ENCODE measurements at places on chromosomes 3 and 15.
A peak's percentile ranks its signal among the peaks of the same experiment; 100 is the strongest.

DNA sequence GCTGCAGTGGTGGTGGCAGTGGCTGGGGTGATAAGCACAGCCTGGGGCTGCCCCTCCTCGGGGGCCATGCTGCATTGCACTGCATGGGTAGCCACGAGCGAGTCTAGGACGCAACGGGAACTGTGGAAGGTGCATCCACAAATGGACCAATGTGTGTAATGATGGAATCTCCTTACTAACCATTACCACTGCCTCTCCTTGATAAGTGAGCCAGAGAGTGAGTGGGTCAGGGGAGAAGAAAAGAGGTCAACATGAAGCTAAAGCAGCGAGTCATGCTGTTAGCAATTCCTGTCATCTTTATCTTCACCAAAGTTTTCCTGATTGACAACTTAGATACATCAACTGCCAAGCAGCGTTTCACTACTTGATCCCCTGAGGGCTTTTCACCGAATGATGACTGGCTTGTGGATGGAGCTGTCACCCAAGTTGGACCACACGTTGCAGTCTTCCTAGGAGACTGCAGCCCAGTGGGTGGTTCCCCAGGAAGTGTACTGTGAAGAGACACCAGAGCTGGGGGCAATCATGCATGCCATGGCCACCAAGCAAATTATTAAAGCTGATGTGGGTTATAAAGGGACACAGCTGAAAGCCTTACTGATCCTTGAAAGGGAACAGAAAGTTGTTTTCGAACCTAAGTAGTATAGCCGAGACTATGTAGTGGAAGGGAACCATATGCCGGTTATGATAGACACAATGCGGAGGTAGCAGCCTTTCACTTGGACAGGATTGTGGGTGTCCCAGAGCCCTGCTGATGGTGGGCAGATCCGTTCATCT lies 20.6 kb downstream of the SAMD7 start:
- DNase-seq, result peak; percentile 30

GRCh38 chr3:121491683-121492320 lies 54.0 kb downstream of the POLQ start:
- no peak for DNase-seq

DNA sequence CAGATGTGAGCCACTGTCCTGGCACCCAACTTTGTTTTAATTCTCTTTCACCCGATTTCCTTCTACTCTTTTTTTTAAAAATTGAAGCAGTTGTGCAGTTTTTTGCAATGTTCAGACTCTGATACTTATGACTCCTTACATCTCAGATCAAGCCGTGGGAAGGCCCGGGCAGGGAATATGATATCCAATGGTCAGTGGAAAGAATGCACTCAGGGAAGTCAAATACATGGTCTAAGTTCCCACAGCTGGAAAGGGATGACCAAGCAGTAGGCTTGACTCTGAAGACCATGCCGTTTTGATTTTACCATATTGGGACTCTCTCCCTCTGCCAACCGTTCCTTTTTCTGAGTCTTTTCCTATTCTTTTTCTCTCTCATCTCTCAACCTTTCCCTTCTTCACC lies 157.2 kb downstream of the RPLP1 start:
- DNase-seq, result no peak

DNA sequence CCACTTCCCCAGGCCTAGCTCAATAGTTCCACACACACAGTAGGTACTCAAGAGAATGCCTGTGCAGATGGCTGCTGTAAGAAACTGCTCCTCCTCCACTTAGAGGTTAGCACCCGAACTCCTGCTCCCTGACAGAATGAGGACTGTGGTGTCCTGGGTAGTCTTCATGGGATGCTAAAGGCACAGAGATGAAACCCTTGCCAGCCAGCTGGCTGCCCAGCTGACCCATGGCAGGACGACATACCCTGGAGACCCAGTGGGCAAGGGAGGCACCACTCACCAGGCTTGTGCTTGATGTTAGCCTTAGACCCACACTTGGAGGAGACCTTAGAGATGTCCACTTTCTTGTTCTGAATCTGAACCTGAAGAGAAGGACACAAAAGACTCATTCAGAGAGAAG lies 54.2 kb downstream of the DHX30 start:
- no peak for DNase-seq

- DNase-seq, result no peak
Observed at GRCh38 chr3:171465763-171466162, 5.6 kb upstream of the TNIK start.

GRCh38 chr15:56058986-56059385 lies 65.6 kb upstream of the NEDD4 start:
- DNase-seq, result peak; percentile 77

GRCh38 chr3:172086071-172086470 lies 46.7 kb downstream of the FNDC3B start:
- DNase-seq, result no peak

DNA sequence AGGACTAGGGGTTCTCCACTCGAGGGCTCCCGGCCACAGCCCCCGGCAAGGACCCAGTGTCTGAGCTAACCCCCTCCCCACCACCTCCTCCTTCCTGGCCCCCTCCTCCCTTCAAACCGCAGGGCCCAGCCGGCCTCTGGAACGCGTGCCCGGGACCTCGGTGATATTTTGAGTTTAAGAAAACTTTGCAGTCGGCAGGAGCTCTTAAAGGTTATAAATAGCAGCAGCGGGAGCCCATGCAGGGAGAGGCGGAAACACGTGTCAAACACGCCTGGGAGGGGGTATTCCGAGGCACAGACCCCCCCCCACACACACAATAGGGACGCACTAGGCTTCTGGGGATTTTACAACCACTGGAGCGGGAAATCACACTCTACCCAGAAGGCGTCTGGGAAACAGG lies 3.1 kb upstream of the PTH1R start:
- no peak for DNase-seq

- peak; percentile 69 for DNase-seq
Observed at GRCh38 chr3:189270248-189270832, 98.6 kb downstream of the TPRG1 start.

GRCh38 chr3:27333843-27334242 lies 35.3 kb downstream of the NEK10 start:
- DNase-seq, result no peak

DNA sequence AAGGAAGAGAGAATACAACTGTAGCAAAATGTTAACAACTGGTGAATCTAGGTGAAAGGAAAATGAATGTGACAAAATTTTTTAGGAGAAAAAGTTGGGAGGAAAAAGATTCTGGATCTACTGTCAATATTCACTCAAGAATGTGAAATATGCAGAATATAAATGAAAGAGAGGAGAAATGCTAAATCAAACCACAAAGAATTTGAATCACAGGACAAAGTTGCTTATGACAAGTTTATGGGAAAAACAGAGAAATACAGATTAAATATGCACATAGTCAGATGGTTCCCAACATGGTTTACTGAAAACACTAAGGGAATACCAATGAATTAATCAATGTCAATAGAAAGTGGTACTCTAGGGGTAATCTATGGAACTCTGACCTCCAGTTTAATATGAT lies 27.6 kb downstream of the C3orf33 start:
- DNase-seq, result no peak
